SK-N-DZ (cell line): ENCODE measurements at places on chromosomes 2 and 18.

- DNase-seq: no peak
Observed at GRCh38 chr2:19580830-19581229, 222.4 kb upstream of the OSR1 start.

- DNase-seq: peak; percentile 41
Observed at GRCh38 chr2:11984316-11985158, 238.1 kb downstream of the LPIN1 start.

DNA sequence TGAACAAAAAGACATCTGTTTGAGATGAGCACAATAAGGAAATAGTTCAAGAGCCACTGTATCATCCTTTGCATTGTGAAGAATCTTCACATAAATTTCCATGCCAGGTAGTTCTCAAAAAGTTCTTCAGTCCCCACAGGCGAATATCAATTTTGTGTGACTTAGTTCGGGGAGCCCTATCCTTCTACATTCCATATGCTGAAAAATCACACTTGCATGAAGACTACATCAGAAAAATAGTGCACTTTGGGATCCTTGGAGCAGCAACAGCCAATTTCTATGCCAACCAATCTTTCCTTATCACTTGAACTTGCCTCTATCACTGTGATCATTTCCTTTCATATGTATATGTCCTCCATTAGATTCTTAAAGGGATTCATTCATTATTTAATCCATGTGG lies 830.6 kb upstream of the POU3F3 start:
- no peak for DNase-seq

DNA sequence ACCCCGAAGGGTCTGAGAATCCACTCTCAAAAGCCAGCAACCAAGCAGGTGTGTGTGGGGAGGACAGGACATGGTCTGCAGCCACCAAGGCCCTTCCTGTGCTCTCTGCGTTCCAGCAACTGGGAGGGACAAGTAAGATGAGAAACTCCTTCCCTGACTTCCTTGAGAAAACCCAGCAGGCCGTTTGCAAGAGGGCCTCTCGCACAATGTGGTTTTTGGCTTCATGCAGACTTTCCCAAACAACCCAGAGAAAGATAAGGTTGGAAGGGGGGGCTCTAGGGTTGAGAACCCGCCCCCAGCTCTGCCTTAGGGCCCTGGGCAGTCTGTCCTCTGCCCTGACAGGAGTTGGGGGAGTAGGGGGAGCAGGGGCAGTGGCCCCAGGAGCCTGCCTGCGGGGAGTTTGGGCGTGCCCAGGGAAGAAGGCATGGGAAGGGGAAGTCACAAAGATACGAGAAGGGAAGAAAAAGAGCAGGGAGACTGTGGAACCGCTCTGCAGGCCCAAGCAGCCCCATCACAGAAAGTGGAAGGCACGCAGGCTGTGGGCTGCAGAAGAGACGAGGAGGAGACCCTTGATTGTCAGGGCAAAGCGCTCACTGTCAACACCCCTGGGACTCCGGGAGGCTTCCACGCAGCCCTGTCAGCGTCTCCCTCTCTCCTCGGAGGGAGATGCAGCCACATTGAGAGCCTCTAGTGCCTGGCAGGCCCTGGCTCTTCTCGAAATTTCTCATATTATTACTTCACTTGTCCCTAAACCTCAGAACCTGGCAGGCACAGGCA lies 99.8 kb downstream of the SMAD7 start:
- DNase-seq: no peak

DNA sequence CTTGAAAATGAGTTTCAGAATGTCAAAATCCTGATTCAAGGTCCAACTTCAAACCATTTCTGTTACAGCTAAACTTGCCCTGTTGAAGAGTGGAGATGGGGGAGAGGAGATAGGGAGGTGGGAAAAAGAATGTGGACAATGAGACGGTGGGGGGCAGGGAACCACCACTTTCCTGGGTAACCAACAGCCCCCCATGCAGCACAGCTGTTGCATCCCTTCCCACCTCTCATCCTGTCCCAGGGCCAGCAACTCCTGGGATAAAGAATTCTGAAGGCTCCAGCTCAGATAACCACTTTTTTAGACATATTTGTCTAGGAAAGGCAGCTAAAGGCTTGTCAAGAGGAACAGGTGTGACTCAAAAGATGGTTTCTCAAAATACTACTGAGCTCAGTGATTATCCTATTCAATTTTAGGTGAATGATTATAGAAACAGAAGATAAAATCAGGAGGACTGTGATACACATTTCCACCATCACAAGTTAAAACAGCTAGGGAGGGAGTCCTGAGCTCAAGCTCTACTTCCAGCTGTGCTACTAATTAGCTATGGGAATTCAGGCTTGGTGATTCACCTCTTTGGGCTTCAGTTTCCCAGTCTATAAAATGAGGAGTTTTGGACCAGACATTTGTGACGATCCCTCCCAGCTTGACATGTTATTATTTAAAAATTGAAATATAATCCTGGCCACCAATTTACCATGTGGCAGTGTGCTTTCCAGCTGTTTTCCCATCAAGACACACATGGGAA lies 36.3 kb downstream of the HDHD2 start:
- no peak for DNase-seq

GRCh38 chr2:19748073-19748375 lies 153.8 kb downstream of the TTC32 start:
- no peak for DNase-seq

DNA sequence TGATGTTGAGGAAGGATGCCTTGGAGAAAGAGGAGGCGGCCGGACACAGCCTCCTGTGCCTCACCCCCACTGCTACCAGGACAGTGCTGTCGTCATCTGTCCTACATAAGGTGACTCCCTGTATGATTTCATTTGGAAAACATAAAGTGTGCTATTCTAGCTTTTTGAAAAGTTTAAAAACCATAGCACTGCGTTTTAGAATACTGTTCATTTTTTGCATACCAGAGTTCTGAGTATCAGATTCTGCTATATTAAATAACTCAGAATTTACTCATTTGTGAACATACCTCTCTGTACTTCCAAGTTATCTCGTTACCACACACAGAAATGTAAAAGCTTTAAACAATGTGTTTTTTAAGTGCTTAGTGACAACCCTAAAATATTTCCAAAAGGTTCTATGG lies 302.9 kb downstream of the LRRTM1 start:
- DNase-seq: no peak

- no peak for DNase-seq
Observed at GRCh38 chr2:241967467-241968144, 98.1 kb downstream of the RTP5 start.

DNA sequence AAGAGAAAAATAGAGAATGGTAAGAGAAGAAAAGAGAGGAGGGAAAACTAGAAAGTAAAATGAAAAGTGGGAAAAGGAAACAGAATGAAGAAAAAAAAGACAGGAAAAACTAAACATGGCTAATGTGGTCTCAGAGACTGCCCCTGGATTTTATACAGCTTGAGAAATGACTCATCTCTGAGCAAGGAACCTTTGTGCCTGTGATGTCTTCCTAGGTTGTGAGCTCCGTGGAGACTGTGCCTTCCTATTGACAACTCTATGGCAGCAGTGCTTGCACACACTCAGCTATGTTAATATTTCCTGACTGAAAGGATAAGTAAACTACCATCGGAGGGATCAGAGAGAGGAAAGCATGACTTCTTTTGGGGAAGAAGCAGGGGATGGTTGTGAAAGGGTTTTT lies 203.8 kb downstream of the RDH14 start:
- DNase-seq: no peak

DNA sequence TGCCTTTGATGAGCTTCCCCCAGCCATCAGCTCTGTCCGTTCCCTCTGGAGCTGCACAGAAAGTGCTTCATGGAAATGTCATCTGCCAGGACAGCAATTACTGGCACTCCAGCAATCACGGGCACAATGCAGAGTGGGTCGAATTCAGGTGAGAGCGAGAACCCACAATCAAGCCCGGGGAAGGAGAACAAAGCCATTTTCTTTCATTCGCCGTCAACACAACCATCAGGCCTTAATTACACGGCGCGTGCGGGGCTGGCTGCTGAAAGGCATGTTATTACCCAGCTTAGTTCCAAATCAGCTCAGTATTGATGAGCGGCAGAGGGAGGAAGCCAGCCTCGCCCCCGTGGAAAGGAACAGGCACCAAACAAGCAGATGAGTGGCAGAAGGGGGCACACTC lies 143.9 kb downstream of the MYT1L start:
- no peak for DNase-seq

DNA sequence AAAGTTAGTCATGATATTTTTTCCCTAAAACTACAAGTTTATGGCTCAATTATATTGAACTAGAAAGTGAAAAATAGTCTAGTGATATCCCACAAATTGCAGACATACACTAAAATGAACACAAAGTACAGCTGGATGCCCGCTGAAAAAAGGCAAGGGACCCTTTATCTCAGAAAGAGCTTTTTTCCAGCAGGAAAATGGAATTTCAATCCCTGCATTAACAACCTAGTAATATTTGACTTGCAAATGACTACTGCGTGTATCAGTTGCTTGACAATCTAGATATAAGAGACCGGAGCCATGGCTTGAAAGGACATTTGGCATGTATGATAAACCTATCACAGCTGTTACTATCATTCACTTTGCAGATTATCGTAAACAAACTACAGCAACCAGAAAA lies 49.1 kb downstream of the LRPPRC start:
- DNase-seq: no peak

DNA sequence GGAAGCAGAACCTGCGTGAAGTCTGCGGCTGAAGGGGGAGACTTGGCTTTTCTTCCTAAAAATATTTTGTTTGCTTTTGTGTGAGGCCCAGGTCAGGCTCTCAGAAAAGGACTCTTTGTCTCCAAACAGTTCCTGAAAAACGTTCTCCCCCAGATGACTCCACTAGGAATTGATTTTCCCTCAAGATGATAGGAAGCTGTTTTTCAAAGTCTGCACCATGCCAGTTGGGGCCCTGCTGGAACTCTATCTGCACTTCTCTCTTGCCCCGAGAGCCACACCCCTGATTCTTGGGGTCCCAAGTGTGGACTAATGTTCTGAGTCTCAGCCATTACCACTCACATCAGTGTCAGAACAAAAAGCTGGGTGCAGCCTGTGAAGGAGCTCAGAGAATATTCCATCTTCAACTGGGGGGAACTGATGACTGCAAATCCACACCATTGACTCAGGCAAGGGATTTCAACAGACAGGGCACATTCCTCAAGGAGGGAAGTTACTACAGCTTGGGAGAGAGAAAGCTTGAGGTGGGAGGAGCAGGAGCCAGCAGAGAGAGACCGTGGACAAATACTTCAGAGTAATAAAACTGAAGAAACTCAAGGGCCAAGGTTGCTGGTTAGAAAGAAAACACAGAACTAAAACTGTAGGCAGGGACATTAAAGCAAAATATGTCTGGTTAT lies 768.3 kb downstream of the RNF144A start:
- DNase-seq: no peak

GRCh38 chr2:161961061-161961460 lies 113.0 kb downstream of the DPP4 start:
- no peak for DNase-seq

GRCh38 chr2:122007577-122007976 lies 252.1 kb downstream of the TSN start:
- DNase-seq: no peak
